ENCODE measurements at places on chromosomes 13 and 19.

DNA sequence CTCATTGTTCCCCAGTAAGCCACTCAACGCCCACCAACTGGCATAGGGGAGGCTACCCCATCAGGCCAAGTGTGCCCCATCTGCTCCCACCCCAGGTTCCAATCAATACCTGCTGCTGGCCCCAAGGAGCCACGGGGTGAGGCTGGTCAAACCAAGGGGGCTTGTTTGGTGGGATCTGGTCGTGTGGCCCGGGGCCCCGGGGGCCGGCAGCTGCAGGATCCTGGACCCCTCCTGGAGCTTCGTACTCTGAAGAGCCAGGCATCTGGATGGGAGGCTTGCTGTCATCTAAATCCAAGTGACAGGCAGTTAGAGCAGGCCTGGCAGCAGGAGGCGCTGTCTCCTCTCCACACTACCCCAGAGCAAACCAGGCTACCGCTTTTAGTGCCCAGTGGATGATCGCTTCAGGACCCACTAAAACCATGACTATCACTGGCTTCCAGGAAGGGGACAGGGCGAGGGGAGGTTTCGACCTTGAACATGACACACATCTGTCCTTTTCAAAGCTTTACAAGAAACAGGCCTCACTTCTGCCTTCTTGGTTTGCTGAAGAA, 14.2 kb downstream of the CHERP start:
- no peak for DNase-seq

- DNase-seq: no peak
Measured at GRCh38 chr19:44947041-44947581, 1.3 kb downstream of the APOC2 start.

DNA sequence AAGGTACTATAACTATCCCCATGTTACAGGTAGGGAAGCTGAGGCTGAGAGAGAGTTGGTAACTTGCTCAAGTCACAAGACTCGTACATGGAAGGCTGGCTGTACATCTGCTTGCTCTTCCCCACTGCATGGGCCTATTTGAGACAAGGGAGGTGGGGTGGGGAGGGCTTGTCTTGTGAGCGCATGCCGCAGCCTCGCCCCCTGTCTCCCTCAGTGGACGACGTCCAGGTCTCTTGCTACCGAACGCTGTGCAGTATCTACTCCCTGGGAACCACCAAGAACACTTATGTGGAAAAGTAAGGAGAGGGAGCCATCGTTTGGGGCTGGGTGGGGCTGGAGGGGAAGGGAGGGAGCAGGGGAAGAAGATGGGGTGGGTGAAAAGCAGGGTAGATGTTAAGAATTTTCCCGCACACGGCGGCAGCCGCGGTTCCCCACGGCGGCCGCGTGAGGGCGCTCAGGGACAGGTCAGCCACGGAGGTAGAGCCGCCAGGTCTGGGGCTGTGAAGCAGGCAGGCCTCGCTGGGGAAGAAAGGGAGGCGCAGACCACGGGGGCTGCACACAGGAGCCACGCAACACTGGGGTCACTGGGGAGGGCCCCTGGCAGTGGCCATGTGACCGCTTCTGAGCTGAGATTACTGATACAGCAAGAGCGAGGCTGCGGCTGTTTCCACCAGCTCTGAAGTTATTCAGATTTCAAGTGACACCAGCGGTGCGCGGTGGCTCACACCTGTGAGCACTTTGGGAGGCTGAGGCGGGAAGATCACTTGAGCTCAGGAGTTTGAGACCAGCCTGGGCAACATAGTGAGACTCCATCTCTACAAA, 81.5 kb downstream of the RYR1 start:
- peak; percentile 38 for DNase-seq

DNA sequence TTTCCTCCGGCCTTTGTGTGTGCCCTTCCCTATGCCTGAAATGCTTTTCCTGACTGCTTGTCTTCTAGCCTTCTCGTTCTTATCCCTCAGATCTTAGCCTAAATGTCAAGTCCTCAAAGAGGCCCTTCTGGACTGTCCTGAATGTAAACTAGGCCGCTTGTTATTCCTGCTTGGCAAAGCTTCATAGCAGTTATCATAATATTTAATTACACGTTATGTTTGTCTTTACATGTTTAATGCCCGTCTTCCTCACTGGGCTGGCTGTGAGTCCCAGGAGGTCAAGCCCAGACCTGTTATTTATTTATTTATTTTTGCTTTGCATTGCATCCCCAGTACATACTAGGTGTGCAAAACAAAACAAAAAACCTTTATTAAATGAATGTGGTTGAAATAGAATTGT, 62.7 kb downstream of the SIPA1L3 start:
- no peak for DNase-seq

DNA sequence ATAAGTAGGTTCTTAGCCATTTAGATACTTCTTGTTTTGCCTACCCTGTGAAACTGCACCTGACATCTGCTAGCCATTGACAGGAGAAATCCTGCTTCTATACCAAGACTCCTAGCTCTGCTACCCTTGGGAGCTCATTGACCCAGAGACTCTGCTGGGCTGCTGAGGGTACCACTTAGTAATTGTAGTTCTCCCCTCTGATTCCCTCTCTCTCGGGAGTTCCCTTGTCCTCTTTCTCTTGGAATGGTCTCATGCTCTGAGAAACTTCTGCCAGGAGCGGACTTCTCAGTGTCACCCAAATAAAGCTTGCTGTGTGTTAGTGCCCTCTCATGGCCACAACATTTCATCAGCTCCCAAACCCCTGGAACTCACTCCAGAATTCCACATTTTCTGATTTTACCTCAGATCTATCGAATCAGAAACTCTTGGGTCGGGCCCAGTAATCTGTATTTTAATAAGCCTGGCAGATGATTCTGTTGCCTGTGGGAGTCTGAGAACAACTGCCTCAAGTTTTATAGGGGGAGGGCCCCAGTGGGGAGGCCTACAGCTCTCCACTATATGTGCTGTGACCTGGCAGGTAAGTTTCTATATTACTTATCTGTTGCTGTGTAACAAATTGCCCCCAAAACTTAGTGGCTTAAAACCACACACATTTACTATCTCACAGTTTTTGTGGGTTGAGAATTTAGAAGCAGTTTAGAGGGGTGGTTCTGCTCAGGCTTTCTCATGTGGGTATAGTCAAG, 221.1 kb downstream of the TDRD3 start:
- DNase-seq: no peak

GRCh38 chr19:50196322-50196932, 7.0 kb upstream of the MYH14 start:
- no peak for DNase-seq

GRCh38 chr13:100917011-100917410, 242.4 kb upstream of the TMTC4 start:
- no peak for DNase-seq

GRCh38 chr13:23567906-23568460, 2.2 kb upstream of the TNFRSF19 start:
- no peak for DNase-seq

DNA sequence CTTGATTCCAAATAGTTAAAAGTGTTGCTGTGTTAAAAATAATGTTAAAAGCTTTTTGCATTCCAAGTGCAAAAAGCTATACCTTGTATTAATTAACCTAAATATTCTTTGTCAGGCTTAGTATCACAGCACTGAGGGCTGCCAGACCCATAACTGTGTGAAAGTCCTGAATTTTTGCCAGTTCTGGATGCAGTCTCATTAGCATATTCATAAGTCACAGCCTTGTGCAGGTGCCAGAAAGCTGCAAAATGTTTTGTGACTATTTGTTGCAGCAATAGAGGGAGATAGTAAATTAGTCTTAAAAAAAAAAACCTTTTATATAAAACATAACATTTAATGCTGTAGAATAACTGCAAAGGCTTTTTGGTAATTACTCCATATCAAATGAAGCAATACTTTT, 56.6 kb downstream of the SLITRK1 start:
- DNase-seq: peak; percentile 50

DNA sequence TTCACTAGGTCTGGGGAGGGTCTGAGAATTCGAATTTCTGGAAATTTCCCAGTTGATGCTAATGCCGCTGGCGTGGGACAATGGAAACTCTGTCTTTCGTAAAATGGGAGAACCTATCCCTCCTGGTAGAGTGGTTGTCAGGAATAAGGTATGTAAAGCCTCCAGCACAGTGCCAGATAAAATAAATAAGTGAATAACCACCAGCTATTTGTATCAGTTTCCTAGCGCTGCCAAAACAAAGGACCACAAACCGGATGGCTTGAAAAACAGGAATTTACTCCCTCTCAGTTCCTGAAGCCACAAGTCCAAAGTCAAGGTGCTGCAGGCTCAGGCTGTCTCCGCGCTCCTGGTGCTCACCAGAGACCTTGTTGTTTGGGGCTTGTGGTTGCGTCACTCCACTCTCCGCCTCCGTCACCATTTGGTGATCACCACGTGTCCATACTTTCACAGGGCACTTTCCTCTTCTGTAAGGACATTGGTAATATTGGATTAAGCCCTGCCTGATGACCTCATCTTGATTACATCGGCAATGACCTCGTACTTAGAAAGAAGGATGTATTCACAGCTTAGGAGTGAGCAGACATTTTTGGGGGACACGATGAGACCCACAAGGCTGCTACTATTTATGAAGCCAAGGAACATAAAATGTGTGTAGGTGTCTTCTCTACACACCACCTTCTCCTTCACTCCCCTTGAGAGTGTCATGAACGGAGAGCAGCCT, 428.5 kb downstream of the IRS2 start:
- DNase-seq: no peak

GRCh38 chr19:39211731-39212374, 7.8 kb upstream of the SYCN start:
- no peak for DNase-seq

DNA sequence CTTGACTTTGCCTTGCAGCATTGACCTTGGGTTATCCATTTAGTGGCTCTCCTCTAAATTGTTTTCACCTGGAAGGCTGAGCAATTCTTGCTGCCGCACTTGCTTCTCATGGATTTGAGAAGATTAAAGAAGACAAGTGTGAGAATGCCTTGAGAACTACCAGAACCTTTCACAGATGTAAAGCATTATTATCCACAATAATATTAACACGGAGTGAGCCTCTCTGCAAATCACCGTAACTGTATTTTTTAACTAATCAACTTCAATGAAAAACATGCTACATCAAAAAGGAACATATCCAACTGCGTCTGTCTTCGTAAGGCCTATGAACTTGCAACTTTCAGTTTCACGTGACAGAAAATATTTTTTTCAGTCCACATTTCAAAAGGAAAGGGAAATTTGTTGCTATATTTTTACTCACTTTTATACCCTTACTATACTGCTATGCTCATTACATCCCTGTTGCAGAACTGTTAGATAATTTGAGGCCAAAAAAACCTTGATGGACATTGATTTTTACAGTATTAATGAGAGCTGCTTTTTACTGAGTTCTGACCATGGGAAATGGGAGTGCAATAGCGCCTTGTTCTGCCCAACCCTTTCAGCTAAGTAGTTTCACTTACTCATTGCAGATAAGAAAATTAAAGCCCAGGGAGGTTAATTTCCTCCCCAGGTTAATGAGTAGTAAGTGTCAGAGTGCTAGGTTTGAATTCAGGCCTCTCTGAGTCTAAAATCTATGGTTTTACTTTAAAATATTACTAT, 93.8 kb upstream of the RAP2A start:
- DNase-seq: no peak

GRCh38 chr13:104823071-104823470, 1712.4 kb downstream of the EFNB2 start:
- DNase-seq: no peak

GRCh38 chr13:29571876-29572570, 23.5 kb downstream of the SLC7A1 start:
- no peak for DNase-seq

DNA sequence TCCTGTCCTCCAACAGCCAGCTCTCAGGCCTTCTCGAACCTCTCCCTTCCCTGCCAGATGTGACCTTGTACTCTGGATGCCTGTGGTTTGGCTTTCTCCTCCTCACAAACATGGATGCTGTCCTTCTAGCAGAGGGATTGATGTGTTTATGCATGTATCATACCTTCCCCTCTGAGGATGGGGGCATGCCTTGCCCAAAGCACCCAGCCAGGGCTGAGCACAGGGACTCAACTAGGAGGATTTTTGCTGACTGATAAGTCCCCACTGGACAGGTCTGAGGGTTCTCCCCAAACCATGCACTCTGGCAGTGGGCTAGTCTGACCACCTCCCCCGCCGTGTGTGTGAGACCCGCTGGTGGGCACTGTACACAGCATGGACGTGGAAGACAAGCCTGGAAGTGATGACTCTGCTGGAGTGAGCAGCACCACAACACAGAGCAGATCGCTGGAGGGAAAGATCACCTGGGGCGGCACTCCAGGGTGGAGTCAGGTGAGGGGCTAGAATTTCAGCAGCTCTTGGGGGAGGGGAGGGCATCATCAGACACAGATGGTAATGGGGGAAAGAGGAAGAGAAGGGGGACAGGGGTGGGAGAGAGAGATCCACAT, 360.3 kb upstream of the ZNF507 start:
- no peak for DNase-seq

GRCh38 chr13:29514720-29515310, 80.7 kb downstream of the SLC7A1 start:
- DNase-seq: no peak

DNA sequence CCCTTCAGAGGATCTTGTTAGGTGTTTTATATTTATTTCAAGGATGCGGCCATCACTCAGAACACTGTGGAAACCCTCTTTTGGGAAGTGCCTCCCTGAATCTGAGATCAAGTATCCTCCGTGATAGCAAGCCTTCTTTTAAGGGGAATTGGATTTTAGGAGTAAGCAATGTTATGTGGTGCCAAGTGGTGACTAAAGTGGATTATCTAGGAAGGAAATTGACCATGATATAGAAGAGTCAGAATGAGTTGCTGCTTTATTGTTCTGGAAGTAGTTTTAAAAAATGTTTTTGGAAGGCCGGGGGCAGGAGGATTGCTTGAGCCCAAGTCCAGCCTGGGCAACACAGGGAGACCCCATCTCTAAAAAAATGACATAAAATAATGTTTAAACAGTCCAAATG, 6.7 kb downstream of the ERCC5 start:
- no peak for DNase-seq

Measured in dorsolateral prefrontal cortex (tissue), 122 donors.